Type B pancreatic cell (in vitro differentiated cells): ENCODE measurements at places on chromosomes 7 and 10. TPM values are rescaled to one million over a fixed set of nuclear protein-coding genes. Genes with fewer than 3 reads are reported as not detected.
A peak's percentile ranks its signal among the peaks of the same experiment; 100 is the strongest.

GRCh38 chr10:86256690-86257315 lies 109.8 kb downstream of the GRID1 start:
- peak; percentile 36 for DNase-seq

DNA sequence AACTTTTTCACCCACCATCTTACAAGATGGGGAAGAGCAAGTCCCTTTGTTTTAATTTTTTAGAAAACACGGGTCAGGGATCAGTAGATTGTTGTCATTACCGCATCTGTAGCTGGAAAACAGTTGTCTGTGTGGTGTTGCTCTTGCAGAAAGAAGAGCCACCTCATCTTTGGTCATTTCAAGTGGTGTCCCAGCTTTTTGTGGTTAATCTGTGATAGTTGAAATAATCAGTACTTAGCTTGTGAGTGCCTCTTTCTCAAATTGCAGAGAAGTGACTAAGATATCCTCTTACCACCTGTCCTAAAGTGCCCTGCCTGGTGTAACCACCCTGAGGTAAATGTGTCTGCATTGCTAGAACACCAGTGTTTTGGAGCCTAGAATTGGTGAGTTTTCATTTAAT lies 5.5 kb downstream of the PRPF18 start:
- DNase-seq = no peak

GRCh38 chr7:141001122-141001521 lies 13.6 kb downstream of the MRPS33 start:
- DNase-seq = no peak

DNA sequence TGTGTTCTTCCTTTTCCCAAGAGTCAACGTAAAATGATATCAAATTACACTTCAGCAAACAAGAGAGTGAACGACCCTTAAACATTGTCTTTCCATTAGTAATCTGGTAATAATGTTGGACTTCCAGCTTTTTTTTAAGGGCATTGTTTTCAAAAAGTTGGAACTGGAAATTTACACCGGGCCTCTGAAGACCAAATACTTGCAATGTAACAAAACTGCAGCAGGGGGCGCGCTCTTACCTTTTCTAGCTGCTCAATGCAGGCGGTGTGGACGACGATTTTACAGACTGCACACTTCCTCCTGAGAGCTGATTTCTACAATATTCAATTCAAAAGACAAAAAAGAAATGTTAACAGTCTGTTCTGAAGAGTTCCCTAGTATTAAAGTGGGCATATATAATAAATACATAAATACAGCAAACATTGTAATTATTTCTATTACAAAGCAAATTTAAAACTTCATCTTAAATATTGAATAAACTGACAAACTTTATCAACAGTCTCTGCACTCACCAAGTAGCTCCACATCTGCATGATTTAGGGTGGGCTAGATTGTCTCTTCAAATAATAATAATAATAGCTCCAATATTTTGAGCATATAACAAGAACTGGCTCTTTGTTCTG lies 190.4 kb downstream of the DGKI start:
- DNase-seq = peak; percentile 76

GRCh38 chr10:88467835-88468485 lies 115.2 kb downstream of the RNLS start:
- DNase-seq = no peak

- DNase-seq = no peak
These were observed 55.1 kb downstream of the ABI1 start for GRCh38 chr10:26805567-26806245.

GRCh38 chr7:29926216-29926615 lies 63.4 kb downstream of the SCRN1 start:
- DNase-seq = no peak

DNA sequence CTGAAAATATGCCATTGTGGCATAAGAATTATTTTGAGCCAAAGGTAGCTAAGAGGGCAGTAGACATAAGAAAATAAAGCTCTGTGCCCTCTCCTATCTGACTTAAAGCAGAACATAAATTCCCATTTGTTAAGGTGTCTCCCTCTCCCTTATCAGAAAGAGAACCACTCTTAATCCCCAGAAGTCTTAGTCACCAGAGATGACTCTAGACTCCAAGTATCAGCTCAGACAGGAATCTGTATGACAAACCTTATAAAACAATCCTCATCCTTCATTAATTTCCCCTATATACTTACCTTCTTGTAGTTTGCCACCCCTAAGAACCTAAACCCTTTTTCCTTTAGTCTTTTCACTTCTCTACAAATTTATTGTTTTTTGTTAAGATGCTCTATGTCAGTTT lies 21.8 kb upstream of the PIP4K2A start:
- DNase-seq = no peak

DNA sequence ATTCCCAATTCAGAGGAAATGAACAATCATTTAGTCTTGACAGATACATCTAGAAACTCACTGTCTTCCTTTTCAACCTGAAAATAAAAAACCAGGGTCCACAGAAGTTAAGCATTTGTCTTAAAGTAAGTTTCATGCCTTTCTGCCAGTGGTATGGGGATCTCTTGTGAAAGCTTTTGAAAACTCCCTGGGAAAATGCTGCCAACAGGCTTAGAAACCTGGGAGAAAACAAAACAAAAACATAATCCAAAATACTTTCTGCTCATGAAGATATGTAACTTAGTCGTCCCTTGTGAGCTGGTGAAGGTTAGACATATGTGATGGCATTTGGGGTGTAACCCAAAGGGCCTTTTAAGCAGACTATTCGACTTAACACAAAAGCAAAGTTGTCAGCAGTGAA lies 66.4 kb upstream of the ZNF438 start:
- DNase-seq = no peak

DNA sequence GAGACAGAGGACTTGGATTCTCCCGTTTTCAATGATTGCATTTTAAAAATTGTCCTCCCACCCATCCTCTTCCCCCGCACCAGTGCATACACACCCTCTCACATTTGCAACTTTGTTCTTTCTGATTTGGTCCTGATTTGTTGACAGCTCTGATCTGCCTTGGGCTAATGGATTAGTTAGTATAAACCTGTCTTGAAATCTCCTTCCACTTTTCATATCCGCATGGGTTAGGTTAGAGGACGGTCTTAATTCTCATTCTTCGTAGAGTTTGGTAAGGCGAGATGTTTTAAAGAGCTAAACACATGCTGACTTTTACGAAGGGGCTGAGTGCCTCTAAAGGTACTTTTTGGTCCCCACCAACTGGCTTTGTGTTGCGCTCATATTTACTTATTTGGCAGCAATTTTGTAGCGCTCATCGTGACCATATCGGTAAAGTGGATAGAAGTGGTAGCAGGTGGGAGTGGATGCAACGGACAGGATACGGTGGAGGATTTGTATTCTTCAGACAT lies 1.1 kb downstream of the AHR start:
- DNase-seq = no peak

- no peak for DNase-seq
These were observed 232.7 kb downstream of the KLF6 start for GRCh38 chr10:3552281-3552680.

GRCh38 chr7:126803060-126803665 lies 449.6 kb downstream of the GRM8 start:
- DNase-seq = no peak

- DNase-seq = no peak
These were observed 24.7 kb downstream of the STAM start for GRCh38 chr10:17668435-17669184.

- no peak for DNase-seq
These were observed 1109.8 kb upstream of the AUTS2 start for GRCh38 chr7:68488341-68489060.

DNA sequence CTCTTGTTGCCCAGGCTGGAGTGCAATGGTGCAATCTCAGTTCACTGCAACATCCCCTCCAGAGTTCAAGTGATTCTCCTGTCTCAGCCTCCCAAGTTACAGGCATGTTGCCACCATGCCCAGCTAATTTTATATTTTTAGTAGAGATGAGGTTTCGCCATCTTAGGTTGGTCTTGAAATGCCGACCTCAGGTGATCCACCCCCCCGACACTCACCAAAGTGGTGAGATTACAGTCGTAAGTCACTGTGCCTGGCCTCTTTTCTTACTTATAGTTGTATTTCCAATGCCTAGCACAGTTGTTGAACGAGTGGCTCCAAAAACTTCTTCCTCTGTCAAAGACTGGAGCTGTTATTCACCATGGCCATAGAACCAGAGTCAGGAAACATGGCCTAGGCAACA lies 6.7 kb downstream of the RNF216 start:
- no peak for DNase-seq

DNA sequence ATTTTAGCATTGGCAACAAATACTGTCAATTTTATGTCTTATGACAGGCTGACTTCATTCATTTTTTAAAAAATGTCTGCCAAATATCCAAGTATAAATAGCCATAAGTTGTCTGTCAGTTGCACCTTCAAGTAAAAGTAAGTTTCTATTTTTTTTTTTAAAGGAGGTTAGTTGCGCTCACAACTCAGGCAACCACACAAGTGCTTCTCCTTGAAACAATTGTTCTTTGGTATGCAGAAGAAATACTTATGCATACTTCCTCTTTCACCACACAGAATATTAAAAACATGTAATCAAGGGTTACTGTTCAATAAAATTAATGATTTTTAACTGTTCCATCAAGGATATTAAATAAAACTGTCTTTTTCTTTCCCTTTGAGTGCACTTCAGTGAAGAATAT lies 97.9 kb downstream of the RTKN2 start:
- no peak for DNase-seq

- DNase-seq = no peak
These were observed 7.1 kb downstream of the ANXA11 start for GRCh38 chr10:80197972-80198916.

GRCh38 chr10:52639652-52640051 lies 132.9 kb downstream of the MBL2 start:
- DNase-seq = no peak

- DNase-seq = no peak
These were observed 3.9 kb upstream of the WDR91 start for GRCh38 chr7:135215180-135215579.

GRCh38 chr10:113071446-113071845 lies 121.4 kb downstream of the TCF7L2 start:
- no peak for DNase-seq

DNA sequence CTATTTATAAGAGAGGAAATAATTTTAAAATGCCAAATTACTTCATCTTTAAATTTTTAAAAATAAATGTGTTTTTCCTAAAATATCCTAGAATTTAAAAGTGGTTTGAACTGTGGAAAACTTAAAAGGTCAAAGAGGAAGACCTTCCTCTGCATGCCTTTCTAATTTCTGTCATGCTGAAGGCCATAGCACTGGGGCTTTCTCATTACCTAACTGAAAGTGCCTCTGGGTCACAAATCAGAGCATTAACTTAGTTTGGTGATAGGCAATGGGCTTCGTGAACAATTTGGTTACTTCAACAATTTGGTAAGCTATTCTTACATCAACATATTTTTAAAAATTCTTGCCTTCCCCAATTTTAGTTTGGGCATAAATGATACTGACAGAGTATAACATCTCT lies 100.2 kb upstream of the SAMD8 start:
- DNase-seq = no peak

DNA sequence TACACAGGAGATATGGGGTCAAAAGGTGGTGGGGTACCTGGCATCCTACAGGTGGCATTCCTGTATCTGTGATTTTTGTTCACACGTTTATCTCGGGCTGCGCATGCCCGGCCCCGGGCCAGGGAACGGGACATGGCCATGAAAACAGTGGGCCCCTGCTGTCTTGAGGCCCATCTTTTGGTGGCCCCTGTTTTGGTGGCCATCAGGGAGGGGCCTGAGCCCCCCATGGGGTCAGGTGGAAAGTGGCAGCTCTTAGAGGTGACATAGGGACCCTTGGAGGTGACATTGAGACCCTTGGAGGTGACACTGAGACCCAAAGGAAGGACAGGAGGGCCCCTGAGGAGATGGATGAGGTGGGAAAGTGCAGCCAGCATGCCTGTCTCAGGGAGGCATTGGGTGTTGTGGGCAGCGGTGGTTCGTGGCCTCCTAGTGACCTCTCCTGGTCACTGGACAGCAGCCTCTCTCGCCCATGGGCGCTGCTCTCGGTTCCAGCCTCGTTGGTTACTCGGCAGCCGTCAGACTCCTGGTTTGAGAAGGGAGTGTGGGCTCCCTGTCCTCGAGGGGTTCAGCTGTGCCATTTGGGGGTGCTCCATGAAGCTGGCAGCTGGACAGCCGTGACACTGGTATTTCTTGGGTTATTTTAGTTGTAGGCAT lies 39.9 kb downstream of the INPP5A start:
- no peak for DNase-seq

GRCh38 chr10:115654961-115655360 lies 561.8 kb downstream of the ATRNL1 start:
- DNase-seq = no peak

GRCh38 chr10:70312972-70313371 lies 29.2 kb upstream of the NPFFR1 start:
- no peak for DNase-seq

DNA sequence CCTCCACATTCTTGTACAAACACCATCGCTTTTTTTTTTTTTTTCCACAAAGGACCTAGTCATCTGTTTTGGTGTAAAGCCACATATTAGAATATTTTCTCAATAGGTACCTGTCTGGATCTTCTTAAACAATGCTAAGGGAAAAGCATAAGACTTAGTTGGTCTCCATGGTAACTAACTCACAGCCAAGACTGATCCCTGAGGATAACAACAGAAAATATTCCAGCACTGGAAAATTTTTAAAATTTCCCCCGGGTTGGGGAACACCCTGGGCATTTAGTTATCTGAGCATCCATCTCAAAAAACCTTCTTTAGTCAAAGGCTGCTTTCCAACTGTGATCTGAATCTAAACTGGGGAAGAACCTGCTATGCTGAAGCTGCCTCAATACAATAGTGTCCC lies 43.7 kb upstream of the CCDC6 start:
- no peak for DNase-seq

DNA sequence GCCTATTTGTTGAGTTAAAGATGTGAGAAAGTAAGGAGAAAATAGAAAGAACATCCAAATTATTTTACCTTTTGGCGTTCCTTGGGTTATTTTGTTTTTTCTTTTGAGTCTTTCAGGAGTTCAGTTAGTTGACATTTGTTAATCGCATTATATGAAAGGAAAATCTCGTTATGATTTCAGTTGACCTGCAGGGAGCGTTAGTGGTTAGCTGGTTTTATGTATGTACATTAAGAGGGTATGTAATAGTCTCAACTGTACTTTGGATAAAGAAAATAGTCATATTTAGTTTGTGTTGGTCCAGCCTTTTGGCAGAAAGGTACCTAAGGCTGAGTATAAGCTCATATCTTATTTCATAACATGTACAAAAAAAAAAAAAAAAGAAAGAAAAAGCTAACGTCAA lies 4.0 kb downstream of the BMPER start:
- no peak for DNase-seq

- DNase-seq = no peak
These were observed 298.7 kb downstream of the BAMBI start for GRCh38 chr10:28975891-28976531.

Gene OGA
- total RNA-seq = 99.5 and 99.6 TPM in 2 replicates

Gene TUBB8
- total RNA-seq = 0.29 and 0.46 TPM in 2 replicates

Gene TRIM4
- 13.0 and 15.8 TPM in 2 replicates for total RNA-seq

Gene ERVW-1
- total RNA-seq = 0.12 and 1.2 TPM in 2 replicates

Gene ASB10
- total RNA-seq = not detected in 2 replicates

Gene PLAC9
- total RNA-seq = 8.2 TPM in 1 of 2 replicates, not detected in the other

Gene COA1
- 49.8 and 75.3 TPM in 2 replicates for total RNA-seq

Gene GJD4
- total RNA-seq = 0.17 TPM in 1 of 2 replicates, not detected in the other

Gene COX19
- 14.8 and 15.4 TPM in 2 replicates for total RNA-seq

Gene PRSS37
- total RNA-seq = not detected in 2 replicates

Gene WNT16
- total RNA-seq = 0.64 and 1.1 TPM in 2 replicates

Gene MYH16
- not detected in 2 replicates for total RNA-seq

Gene CCDC172
- total RNA-seq = not detected in 2 replicates

Gene YKT6
- total RNA-seq = 82.4 and 97.4 TPM in 2 replicates

Gene DHX32
- total RNA-seq = 33.2 and 46.4 TPM in 2 replicates

Gene SPDYE2B
- not detected in 2 replicates for total RNA-seq

Gene RGS10
- total RNA-seq = 10.2 and 16.0 TPM in 2 replicates

Gene LRMDA
- total RNA-seq = 0.62 and 2.0 TPM in 2 replicates

Gene CLCN1
- total RNA-seq = 0.12 and 0.22 TPM in 2 replicates

Gene TAC1
- total RNA-seq = 12.8 and 18.9 TPM in 2 replicates

Gene TMEM254
- 31.6 and 39.6 TPM in 2 replicates for total RNA-seq

Gene CARD11
- 11.6 and 43.1 TPM in 2 replicates for total RNA-seq

Gene MNX1
- 14.9 and 27.0 TPM in 2 replicates for total RNA-seq
